ENCODE measurements at places on chromosomes 1 and 21.

- no peak for DNase-seq
Measured at GRCh38 chr1:229851511-229851910, 215.5 kb upstream of the GALNT2 start.

DNA sequence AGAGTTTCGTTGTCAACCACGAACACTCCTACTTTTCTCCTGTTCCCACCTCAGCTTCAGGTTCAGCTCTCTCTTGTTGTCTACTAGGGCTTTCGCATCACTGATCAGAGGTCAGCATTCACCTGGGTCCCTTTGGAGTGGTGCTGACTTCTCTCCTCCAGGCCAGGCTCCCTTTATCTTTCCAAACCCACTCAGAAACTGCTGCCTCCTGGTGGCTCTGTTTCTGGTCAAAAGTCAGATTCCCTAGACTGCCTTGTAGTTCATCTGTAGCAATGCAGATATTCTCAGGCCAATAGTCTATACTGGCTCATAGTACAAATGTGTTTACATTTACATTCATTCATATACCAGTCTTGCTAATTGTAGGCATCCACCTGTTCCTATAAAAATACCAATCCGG is 6.4 kb upstream of the ERI3 start:
- DNase-seq = no peak

GRCh38 chr1:157504646-157505045 is 47.7 kb downstream of the FCRL5 start:
- DNase-seq = no peak

GRCh38 chr1:44842862-44843655 is at the start of gene PTCH2:
Gene PTCH2, minus strand, starts transcription at chr1:44843253. Its CDS starts 321 bp downstream, at chr1:44842932.
- DNase-seq = peak; percentile 85

- DNase-seq = no peak
Measured at GRCh38 chr1:77095236-77095635, 124.0 kb downstream of the PIGK start.

- no peak for DNase-seq
Measured at GRCh38 chr21:38800924-38801744, 4.6 kb upstream of the ETS2 start.

- DNase-seq = no peak
Measured at GRCh38 chr1:12056331-12056841, 6.7 kb upstream of the TNFRSF8 start.

All from uterus (tissue), 4 donors.